ENCODE measurements at places on chromosomes 6 and 20. TPM values are rescaled to one million over a fixed set of nuclear protein-coding genes. Genes with fewer than 3 reads are reported as not detected.

The POPDC3 gene
- total RNA-seq = 6.0 TPM

DNA sequence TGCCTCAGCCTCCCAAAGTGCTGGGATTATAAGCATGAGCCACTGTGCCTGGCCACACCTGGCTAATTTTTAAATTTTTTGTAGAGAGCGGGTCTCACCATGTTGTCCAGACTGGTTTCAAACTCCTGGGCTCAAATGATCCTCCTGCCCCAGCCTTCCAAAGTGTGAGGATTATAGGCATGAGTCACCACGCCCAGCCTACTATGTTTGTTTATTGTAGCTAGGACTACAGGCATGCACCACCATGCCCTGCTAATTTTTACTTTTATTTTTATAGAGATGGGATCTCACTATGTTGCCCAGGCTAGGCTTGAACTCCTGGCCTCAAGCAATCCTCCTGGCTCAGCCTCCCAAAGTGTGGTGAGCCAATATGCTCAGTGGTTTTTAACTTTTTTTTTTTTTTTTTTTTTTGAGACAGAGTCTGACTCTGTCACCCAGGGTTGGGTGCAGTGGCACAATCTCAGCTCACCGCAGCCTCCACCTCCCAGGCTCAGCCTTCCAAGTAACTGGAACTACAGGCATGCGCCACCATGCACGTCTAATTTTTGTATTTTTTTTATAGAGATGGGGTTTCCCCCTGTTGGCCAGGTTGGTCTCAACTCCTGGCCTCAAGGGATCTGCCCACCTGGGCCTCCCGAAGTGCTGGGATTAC is 12.0 kb upstream of the DDX43 start:
- DNase-seq = no peak

DNA sequence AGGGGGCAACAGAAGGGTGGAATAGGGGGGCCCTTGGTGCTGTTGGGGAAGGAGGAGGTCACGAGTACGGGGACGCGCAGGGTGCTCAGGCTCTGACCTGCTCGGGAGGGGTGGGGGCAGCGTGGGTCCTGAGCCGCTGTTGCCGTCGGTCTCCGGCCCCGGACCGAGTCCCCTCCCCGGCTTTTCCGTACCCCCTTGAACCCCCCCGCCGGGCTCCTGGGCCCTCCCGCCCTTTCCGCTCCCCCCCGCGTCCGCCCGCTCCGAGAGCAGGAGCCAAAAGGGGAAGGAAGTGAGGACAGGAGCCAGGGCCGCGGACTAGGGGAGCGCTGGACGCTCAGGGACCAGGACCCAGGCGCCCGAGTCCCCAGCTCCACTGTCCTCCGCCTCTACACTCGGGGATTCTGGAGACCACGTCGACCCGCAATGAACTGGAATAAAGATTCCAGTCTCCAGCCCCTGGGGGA is at the start of gene RGL2:
Gene RGL2, minus strand, starts transcription at position 170 of the 464 bp plus-strand sequence. CDS start 332 bp downstream, outside the sequence.
- no peak for DNase-seq

The SLC32A1 gene
- total RNA-seq = 0.24 TPM

The RSPH3 gene
- 2.2 TPM for total RNA-seq

DNA sequence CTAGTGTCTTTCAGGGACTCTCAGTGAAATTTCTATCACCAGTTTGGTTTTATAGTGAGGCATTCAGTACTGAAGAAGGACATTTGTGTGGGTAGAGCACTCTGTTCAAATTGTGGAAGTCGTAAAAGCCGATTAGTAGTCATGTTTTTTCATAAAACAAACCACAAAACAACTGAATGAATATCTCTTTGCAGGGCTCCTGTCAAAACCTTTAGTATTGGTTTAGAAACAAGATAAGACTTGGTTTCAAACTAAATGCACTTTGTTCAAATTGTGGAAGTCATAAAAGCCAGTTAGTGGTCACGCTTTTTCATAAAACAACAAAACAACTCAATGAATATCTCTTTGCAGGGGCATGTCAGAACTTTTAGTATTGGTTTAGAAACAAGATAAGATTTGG is 23.8 kb downstream of the ADGRF4 start:
- DNase-seq = no peak

GRCh38 chr20:32497589-32498224 is 87.4 kb downstream of the NOL4L start:
- peak; percentile 43 for DNase-seq

DNA sequence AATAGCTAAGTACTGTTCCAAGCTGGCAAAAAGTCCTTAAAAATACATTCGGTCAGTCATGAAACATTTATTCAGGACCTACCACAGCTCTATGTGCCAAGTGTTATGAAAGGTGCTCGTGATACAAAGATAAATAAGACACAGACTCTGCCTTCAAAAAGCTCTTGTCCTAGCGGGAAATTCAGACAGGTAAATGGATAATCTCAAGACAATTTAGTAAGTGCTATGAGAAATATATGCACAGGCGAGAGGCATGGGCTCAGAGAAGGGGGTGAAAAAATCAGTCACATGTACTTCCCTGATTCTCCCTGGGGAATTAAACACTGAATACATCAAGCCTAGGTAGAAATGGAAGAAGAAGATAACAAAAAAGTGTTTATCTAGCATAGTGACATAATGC is 49.8 kb upstream of the HEY2 start:
- DNase-seq = no peak

GRCh38 chr20:62042025-62042820 is 23.5 kb downstream of the TAF4 start:
- DNase-seq = no peak

The LTV1 gene
- 62.9 TPM for total RNA-seq

The PRDM1 gene
- 2.3 TPM for total RNA-seq

DNA sequence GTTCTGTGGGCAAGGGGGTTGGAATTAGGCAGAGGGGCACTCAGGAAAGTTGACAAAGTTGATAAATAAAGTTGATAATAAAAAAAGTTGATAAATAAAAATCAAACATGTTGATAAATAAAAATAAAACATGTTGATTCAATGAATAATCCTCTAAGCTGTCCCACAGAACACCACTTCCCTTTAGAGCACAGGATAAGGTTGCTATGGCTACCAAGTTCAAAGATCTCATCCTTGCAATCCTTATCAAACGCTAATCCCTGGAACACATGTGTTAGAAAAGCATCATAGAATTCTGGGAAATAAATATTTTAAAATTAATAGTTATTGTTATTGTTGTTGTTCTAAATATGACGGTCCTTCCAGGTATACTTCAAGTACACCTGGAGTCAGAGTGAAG is 33.9 kb downstream of the MBOAT1 start:
- no peak for DNase-seq

GRCh38 chr6:167996424-167997199 is 859 bp upstream of the KIF25 start:
- DNase-seq = peak; percentile 54

The C2 gene
- 0.86 TPM for total RNA-seq

The PTCRA gene
- not detected for total RNA-seq

The OLIG3 gene
- total RNA-seq = 0.22 TPM

GRCh38 chr20:61369731-61370520 is 117.9 kb downstream of the CDH4 start:
- DNase-seq = no peak

- no peak for DNase-seq
These were observed 9.0 kb upstream of the MLIP start for GRCh38 chr6:54102238-54102637.

- no peak for DNase-seq
These were observed 93.4 kb upstream of the SLC2A12 start for GRCh38 chr6:134145786-134146185.

The IFT52 gene
- 44.5 TPM for total RNA-seq

The MYBL2 gene
- total RNA-seq = 165 TPM

GRCh38 chr20:59701236-59701635 is 96.9 kb downstream of the PHACTR3 start:
- DNase-seq = no peak

DNA sequence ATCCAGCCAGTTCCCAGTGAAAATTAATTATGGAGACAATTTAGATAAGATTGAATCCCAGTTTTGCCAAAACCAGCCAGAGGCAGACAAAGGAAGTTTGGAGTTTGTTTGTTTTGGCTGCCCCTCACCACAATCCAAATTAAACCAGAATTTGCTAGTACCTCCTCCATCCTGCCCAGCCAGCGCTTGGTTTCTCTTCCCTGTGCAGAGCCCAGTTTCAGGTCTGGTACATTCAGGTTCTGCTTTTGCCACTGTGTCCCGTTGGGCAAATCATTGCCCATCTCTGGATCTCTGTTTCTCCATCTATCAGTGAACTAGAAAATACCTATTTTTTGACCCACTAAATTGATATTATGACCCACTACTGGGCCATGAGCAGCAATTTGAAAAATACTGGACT is 26.4 kb downstream of the FOXP4 start:
- DNase-seq = no peak

GRCh38 chr6:40755749-40756452 is 168.7 kb upstream of the LRFN2 start:
- no peak for DNase-seq

GRCh38 chr6:122775975-122776374 is 3.5 kb upstream of the FABP7 start:
- DNase-seq = no peak

GRCh38 chr20:56587307-56588041 is 41.6 kb upstream of the TFAP2C start:
- no peak for DNase-seq

GRCh38 chr6:99879431-99879830 is 114.6 kb downstream of the MCHR2 start:
- DNase-seq = no peak

The SLC4A11 gene
- 29.4 TPM for total RNA-seq

Data from H9 (cell line).